Breast epithelium (tissue), 4 donors: ENCODE measurements at places on chromosomes 7 and 10. TPM values are rescaled to one million over a fixed set of nuclear protein-coding genes. Genes with fewer than 3 reads are reported as not detected.

DNA sequence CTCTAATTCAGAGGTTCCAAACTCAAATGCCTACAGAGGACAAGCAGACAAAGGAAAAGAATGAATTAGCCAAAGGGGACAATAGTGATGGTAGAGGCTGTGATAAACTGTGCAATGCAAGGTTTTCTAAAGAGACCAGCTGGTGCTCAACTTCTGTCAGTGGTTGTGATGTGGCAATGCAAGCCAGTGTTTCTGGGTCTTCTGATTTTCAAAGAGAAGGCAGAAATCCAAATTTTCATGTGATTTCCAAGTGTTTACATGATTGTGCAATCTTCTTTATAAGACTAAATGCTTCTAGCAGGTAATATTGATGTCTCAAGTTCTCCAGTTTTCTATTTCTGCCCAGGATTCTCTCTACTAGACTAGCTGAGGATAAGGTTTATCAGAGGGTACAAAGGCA lies 135.9 kb downstream of the PCDH15 start:
- no peak for DNase-seq

DNA sequence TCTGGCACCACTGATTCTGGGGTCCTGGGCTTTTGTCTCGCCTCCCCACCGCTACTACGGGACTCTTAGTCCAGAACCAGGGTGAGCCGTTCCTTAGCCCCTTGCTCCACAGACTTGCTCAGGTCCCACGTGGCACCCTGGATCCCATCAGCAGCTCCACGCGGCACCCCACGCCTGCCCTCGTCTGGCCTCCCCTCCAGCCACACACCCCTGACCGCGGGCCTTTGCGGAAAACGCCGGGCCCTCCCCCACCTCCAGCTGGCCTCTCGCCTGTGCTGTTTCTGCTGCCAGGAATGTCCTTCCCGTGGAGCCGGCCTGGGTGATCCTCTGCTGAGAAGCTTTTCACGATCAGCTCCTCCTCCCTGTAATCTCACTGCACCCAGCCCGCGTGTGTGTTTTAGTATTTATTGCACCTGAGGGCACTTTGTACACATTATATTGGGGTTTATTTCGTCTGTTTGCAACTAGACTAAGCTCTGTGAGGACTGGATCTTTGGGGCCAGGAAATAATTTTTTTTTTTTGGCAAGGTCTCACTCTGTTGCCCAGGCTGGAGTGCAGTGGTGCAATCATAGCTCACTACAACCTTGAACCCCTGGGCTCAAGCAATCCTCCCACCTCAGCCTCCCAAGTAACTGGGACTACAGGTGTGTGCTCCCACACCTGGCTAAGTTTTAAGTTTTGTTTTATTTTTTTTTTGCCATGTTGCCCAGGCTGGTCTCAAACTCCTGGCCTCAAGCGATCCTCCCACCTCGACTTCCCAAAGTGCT lies 10.5 kb upstream of the TTYH3 start:
- DNase-seq = no peak

- DNase-seq = no peak
Measured at GRCh38 chr10:15228426-15228825, 59.9 kb upstream of the NMT2 start.

Gene CALN1
- total RNA-seq = 0.15 TPM

GRCh38 chr7:77331938-77332695 lies 84.0 kb downstream of the GSAP start:
- DNase-seq = no peak
